Fibroblast of lung (primary cell): ENCODE measurements at places on chromosomes 7 and 10. TPM values are rescaled to one million over a fixed set of nuclear protein-coding genes. Genes with fewer than 3 reads are reported as not detected.

Gene CPN1
- total RNA-seq: not detected in 2 replicates

Gene PLPP4
- total RNA-seq: 0.26 and 1.2 TPM in 2 replicates

Gene ANKRD1
- under 0.01 TPM in 1 of 2 replicates, not detected in the other for total RNA-seq

Gene IDI2
- not detected in 2 replicates for total RNA-seq

Gene TMEM213
- not detected in 2 replicates for total RNA-seq

Gene GNGT1
- total RNA-seq: not detected in 2 replicates

Gene ANXA8L1
- not detected in 2 replicates for total RNA-seq

Gene NME8
- total RNA-seq: not detected in 2 replicates

Gene OPALIN
- not detected in 2 replicates for total RNA-seq

Gene RAPGEF5
- total RNA-seq: 0.77 and 1.5 TPM in 2 replicates

Gene PDCD11
- total RNA-seq: 28.8 and 34.0 TPM in 2 replicates

Gene STRIP2
- total RNA-seq: 4.9 and 10.9 TPM in 2 replicates

Gene STOX1
- total RNA-seq: under 0.01 TPM in 2 replicates

Gene GRID2IP
- not detected in 2 replicates for total RNA-seq

Gene SPDYE8
- total RNA-seq: not detected in 2 replicates

Gene INHBA
- 4.1 and 15.0 TPM in 2 replicates for total RNA-seq

Gene TMEM229A
- not detected in 2 replicates for total RNA-seq

Gene SLC26A3
- not detected in 2 replicates for total RNA-seq

Gene CXCL12
- 526 and 611 TPM in 2 replicates for total RNA-seq

Gene ZNF467
- total RNA-seq: 1.0 and 1.3 TPM in 2 replicates

Gene ATG9B
- under 0.01 TPM in 1 of 2 replicates, not detected in the other for total RNA-seq

Gene OR6V1
- total RNA-seq: not detected in 2 replicates

Gene MUC12
- 0.50 and 0.51 TPM in 2 replicates for total RNA-seq

Gene TRPV6
- not detected in 2 replicates for total RNA-seq

Gene CCDC172
- total RNA-seq: not detected in 2 replicates

Gene ITGB8
- total RNA-seq: 41.6 and 100 TPM in 2 replicates

Gene CFAP70
- total RNA-seq: 1.0 and 1.3 TPM in 2 replicates

Gene PLA2G12B
- total RNA-seq: not detected in 2 replicates

Gene PVRIG
- total RNA-seq: not detected in 2 replicates

Gene C10orf90
- 0.17 TPM in 1 of 2 replicates, not detected in the other for total RNA-seq

Gene CRTAC1
- not detected in 2 replicates for total RNA-seq

Gene CYP2C19
- not detected in 2 replicates for total RNA-seq

Gene DGKB
- total RNA-seq: 0.26 TPM in 1 of 2 replicates, not detected in the other

Gene CASP7
- 23.1 and 28.9 TPM in 2 replicates for total RNA-seq

Gene FAM25A
- not detected in 2 replicates for total RNA-seq

Gene MSRB2
- total RNA-seq: 16.9 and 19.0 TPM in 2 replicates

Gene ELFN1
- total RNA-seq: 0.33 and 0.51 TPM in 2 replicates

Gene SLC26A5
- not detected in 2 replicates for total RNA-seq

Gene LIPK
- total RNA-seq: not detected in 2 replicates

Gene KCNH2
- 6.1 and 6.2 TPM in 2 replicates for total RNA-seq

Gene FGL2
- 6.2 and 97.6 TPM in 2 replicates for total RNA-seq
